Activated T-helper 2 cell treated with anti-CD3 and anti-CD28 coated beads, Interferon-gamma antibody, Interleukin-2, Interleukin-4, amounts not matched to agents 10 μg/mL and 5 μg/mL and 100 μg/mL, durations not matched to agents 14 hours and 24 hours and 36 hours (primary cell): ENCODE measurements at places on chromosomes 12 and 14. TPM values are rescaled to one million over a fixed set of nuclear protein-coding genes. Genes with fewer than 3 reads are reported as not detected.

- no peaks in the 10 kb centered on the region for H3K36me3 ChIP-seq
- H3K4me1 ChIP-seq, result no peaks in the 10 kb centered on the region
- H3K27me3 ChIP-seq, result peaks cover 8% of the 10 kb centered on the region
- no peak overlapping the region for H3K27ac ChIP-seq
- no peak for DNase-seq
Measured at GRCh38 chr14:51018521-51018920, 74.2 kb upstream of the PYGL start.

DNA sequence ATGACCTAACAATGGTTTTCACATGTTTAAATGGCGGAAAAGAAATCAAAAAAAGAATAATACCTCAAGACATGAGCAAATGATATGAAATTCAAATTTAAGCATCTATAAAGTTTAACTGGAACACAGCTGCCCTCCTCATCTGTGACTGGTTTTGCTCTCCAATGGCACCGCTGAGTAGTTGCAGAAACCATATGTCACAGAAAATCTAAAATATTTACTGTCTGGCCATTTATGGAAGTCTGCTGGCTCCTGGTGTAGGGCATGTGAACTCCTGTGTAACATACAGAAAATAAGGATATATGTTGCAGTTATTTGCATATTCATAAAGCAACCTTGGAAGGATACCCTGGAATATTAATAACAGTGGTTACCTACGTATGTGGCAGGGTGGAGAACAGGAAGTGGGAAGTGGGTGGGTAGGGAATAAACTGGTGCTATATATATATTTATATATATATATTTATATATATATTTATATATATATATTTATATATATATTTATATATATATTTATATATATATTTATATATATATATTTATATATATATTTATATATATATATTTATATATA lies 48.4 kb downstream of the LTBP2 start:
- DNase-seq, result no peak
- no peaks in the 10 kb centered on the region for H3K36me3 ChIP-seq
- peaks cover 8% of the 10 kb centered on the region for H3K27me3 ChIP-seq
- no peak overlapping the region for H3K27ac ChIP-seq
- no peak overlapping the region for H3K4me3 ChIP-seq
- H3K4me1 ChIP-seq, result no peaks in the 10 kb centered on the region

- peaks cover 40% of the 10 kb centered on the region for H3K4me1 ChIP-seq
- H3K27ac ChIP-seq, result no peak overlapping the region
- H3K4me3 ChIP-seq, result no peak overlapping the region
- peaks cover 67% of the 10 kb centered on the region for H3K27me3 ChIP-seq
Measured at GRCh38 chr14:61573748-61574513, 121.4 kb upstream of the HIF1A start.

- no peak overlapping the region for H3K4me3 ChIP-seq
- H3K27me3 ChIP-seq, result peaks cover 4% of the 10 kb centered on the region
- H3K27ac ChIP-seq, result no peak overlapping the region
- DNase-seq, result no peak
Measured at GRCh38 chr14:32430326-32430725, 101.2 kb downstream of the AKAP6 start.

GRCh38 chr14:100058777-100059437 lies 6.3 kb upstream of the EVL start:
- no peak for DNase-seq
- H3K4me3 ChIP-seq, result peak overlapping the region; percentile 70
- peak overlapping the region; percentile 92 for H3K27ac ChIP-seq
- peaks cover 6% of the 10 kb centered on the region for H3K36me3 ChIP-seq
- H3K4me1 ChIP-seq, result peaks cover 81% of the 10 kb centered on the region

GRCh38 chr14:104282332-104283196 lies 144.2 kb downstream of the KIF26A start:
- H3K27ac ChIP-seq, result no peak overlapping the region
- no peaks in the 10 kb centered on the region for H3K4me1 ChIP-seq
- no peaks in the 10 kb centered on the region for H3K27me3 ChIP-seq
- H3K36me3 ChIP-seq, result no peaks in the 10 kb centered on the region
- no peak overlapping the region for H3K4me3 ChIP-seq

HVCN1 gene
- 9.7 TPM in 2 replicates for total RNA-seq

- H3K27ac ChIP-seq, result no peak overlapping the region
- H3K4me1 ChIP-seq, result peaks cover 8% of the 10 kb centered on the region
- H3K27me3 ChIP-seq, result peaks cover 25% of the 10 kb centered on the region
- peaks cover under 1% of the 10 kb centered on the region for H3K36me3 ChIP-seq
- no peak for DNase-seq
Measured at GRCh38 chr14:58196198-58196597, 3.8 kb upstream of the ACTR10 start.

KRT72 gene
- not detected in 2 replicates for total RNA-seq

DNA sequence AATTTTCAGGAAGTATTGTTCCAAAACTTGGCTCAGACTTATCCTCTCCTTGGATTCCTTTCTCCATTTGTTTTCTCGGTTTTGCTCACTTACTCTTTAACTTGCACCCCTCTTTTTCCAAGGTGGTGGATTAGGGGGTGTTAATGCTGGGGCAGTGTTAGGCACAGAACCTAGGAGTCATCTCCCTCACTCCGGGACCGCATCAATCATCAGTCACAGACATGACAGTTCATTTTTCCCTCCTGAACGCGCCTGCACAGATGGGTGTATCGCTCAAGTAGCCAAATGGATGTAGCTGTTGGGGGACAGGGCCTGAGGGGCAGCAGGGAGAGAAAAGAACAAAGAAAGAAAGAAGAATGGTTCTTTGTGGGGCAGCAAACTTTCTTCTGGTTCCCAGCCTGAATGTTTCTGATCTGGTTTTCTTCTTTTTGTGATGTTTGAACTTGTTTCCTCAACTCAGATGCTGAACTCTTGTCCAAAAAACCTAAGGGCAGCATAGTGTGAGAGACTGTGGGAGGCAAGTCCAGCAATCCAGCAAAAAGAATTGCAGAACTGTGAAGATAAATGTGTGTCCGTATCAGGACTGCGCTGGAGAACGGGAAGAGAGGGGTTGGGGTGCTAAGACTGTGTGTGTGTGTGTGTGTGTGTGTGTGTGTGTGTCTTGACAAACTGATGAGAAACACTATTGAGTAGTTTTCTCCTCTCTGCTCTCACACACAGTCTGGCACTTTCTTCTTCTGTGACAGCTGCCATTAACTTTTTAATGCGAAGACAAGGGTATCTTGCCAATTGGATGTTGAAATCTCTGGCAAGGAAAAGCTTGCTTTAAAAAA lies 131.1 kb downstream of the FBXL14 start:
- H3K36me3 ChIP-seq, result peaks cover 4% of the 10 kb centered on the region
- no peak overlapping the region for H3K27ac ChIP-seq
- no peaks in the 10 kb centered on the region for H3K27me3 ChIP-seq
- H3K4me3 ChIP-seq, result no peak overlapping the region

GRCh38 chr12:93616584-93617101 lies 44.2 kb downstream of the SOCS2 start:
- no peaks in the 10 kb centered on the region for H3K36me3 ChIP-seq
- peaks cover 14% of the 10 kb centered on the region for H3K27me3 ChIP-seq
- no peak for DNase-seq
- H3K4me3 ChIP-seq, result no peak overlapping the region

ESPL1 gene
- 72.6 and 75.3 TPM in 2 replicates for total RNA-seq

- H3K27me3 ChIP-seq, result no peaks in the 10 kb centered on the region
- H3K27ac ChIP-seq, result no peak overlapping the region
- H3K4me3 ChIP-seq, result no peak overlapping the region
- peaks cover 27% of the 10 kb centered on the region for H3K36me3 ChIP-seq
- peaks cover 14% of the 10 kb centered on the region for H3K4me1 ChIP-seq
Measured at GRCh38 chr12:89504560-89505346, 19.8 kb downstream of the GALNT4 start.

DNA sequence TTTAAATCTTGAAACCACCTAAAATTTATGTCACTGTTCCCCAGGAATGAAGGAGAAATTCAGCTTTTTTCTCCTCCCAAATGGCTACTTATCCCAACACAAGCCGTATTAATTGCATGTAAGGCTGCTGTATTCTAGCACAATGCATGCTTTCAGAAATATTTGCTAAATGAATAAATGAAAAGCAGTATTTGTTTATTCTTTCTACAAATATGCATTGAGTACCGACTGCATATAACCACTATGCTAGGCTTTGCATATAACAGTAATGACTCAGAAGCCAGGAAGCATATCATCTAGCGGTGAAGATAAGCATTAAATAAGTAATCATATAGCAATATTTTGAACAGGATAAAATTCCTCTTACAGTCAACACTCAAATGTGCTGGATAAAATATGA lies 5.7 kb upstream of the LRR1 start:
- peaks cover 23% of the 10 kb centered on the region for H3K4me1 ChIP-seq
- DNase-seq, result no peak
- H3K27ac ChIP-seq, result no peak overlapping the region
- H3K27me3 ChIP-seq, result no peaks in the 10 kb centered on the region
- H3K36me3 ChIP-seq, result no peaks in the 10 kb centered on the region

DNA sequence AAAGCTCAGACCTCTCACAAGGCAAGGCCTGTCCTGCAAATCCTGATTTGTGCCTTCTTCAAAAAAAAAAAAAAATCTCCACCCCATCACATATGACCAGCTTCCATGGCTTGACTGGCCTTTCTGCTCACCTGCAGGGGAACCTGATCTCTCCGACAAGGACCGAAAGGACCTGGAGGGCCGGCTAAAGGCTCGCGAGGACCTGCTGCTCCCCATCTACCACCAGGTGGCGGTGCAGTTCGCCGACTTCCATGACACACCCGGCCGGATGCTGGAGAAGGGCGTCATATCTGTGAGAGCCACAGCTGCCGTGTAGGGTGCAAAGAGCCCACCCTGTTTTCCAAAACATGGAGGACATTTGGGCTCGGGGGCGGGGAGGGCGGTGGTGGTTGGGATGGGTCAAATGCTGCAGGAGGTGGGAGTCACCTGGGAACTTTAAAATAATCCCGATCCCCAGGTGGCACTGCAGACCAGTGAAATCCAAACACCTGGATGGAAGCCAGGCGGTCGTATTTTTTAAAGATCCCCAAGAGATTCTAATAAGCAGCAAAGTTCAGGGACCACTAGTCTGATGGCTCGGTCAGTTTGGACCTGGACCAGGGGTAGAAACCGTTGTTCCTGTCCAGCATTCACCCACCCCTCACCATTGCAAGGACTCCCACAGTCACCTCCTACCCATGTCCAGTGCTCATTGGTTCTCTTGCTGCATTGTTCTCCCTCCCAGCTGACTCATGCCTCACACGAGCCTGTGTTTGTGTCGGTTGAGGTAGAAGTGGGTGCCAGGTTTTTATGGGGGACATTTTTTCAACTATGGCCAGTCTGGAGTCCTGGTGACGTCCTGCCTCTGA lies 44.8 kb downstream of the FOXN4 start:
- no peaks in the 10 kb centered on the region for H3K4me1 ChIP-seq
- no peaks in the 10 kb centered on the region for H3K36me3 ChIP-seq
- no peak overlapping the region for H3K27ac ChIP-seq
- no peak overlapping the region for H3K4me3 ChIP-seq
- H3K27me3 ChIP-seq, result no peaks in the 10 kb centered on the region
- DNase-seq, result peak; percentile 20

DNA sequence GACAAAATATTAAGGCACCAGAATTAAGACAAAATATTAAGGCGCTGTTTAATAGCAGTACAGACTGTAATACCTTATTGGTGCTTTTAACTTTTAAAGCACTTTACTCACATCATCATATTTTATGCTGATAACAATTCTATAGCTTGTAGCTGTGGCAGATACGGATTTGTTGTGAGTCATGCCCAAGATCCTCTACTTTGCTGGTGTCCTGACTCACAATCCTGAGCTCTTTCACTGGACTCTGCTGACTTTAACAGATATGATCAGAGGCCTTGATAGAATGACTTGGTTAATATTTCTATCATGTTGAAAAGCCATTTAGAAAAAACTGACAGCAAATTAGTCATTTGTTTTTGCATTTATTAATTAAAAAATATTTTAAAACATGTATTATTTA lies 99.0 kb upstream of the PKP2 start:
- H3K27me3 ChIP-seq, result no peaks in the 10 kb centered on the region
- H3K4me1 ChIP-seq, result no peaks in the 10 kb centered on the region
- no peak for DNase-seq
- no peak overlapping the region for H3K27ac ChIP-seq
- H3K4me3 ChIP-seq, result no peak overlapping the region
- H3K36me3 ChIP-seq, result no peaks in the 10 kb centered on the region

BDKRB2 gene
- total RNA-seq, result not detected in 2 replicates

- H3K27me3 ChIP-seq, result peaks cover 27% of the 10 kb centered on the region
- peaks cover 8% of the 10 kb centered on the region for H3K4me1 ChIP-seq
- no peak for DNase-seq
- H3K4me3 ChIP-seq, result no peak overlapping the region
Measured at GRCh38 chr12:8609061-8609570, 3.5 kb downstream of the AICDA start.

GRCh38 chr14:53152887-53153701 lies at the start of gene DDHD1:
DDHD1 (minus strand) TSS chr14:53153323; CDS start chr14:53153098, 225 bp downstream.
- H3K4me3 ChIP-seq, result peak within 1 kb of the TSS; percentile 99
- H3K27me3 ChIP-seq, result no peaks in the 10 kb centered on the region
- H3K4me1 ChIP-seq, result peaks cover 45% of the 10 kb centered on the region
- DNase-seq, result peak; percentile 82
- H3K27ac ChIP-seq, result peak within 1 kb of the TSS; percentile 100

- H3K4me1 ChIP-seq, result no peaks in the 10 kb centered on the region
- H3K36me3 ChIP-seq, result no peaks in the 10 kb centered on the region
- no peak overlapping the region for H3K4me3 ChIP-seq
Measured at GRCh38 chr12:15801770-15802744, 12.9 kb upstream of the EPS8 start.

DNA sequence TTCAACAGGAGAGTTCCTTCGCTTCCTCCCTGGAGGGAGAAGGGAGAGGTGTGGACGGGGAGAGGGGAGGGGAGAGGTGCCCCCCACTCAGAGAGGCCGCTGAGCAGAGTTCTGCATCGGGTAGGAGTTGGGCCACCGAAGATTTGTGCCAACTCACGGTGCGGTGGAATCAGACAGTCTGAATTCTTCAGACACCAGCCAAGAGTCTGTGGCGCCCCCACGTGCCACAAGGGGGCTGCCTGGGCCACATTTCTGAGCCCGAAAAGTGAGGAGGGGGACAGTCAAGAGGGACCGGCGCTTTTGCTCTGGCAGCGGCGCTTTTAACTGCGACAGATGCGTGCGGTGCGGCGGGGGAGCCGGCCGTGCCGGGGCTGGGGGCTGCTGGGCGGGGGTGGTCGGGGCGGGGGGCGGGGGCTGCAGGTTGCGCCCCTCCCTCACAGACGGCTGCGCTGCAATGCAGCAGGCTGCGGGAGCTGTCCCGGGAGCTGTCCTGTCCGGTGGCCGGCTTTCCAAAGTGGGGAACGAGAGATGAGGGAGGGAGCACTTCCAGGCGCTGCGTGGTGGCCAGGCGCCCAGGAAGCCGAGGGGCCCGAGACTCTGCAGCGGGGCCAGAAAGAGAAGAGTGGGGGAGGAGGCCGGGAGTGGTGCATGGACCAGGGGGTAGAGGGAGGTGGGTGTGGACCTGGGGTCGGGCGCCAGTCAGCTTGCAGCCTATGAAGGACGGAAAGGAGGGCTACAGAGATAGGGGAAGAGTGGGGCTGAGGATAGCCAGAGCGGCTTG lies 975 bp upstream of the RTL1 start:
- H3K4me1 ChIP-seq, result no peaks in the 10 kb centered on the region
- no peaks in the 10 kb centered on the region for H3K36me3 ChIP-seq
- DNase-seq, result no peak
- H3K27ac ChIP-seq, result no peak overlapping the region
- peaks cover 38% of the 10 kb centered on the region for H3K27me3 ChIP-seq
- no peak overlapping the region for H3K4me3 ChIP-seq
